D341Med (cell line): ENCODE measurements at places on chromosomes 3 and 15.

GRCh38 chr3:28949580-28949979, 331.3 kb upstream of the RBMS3 start:
- no peak for DNase-seq

GRCh38 chr3:171266740-171267073, 193.5 kb downstream of the TNIK start:
- DNase-seq, result no peak

DNA sequence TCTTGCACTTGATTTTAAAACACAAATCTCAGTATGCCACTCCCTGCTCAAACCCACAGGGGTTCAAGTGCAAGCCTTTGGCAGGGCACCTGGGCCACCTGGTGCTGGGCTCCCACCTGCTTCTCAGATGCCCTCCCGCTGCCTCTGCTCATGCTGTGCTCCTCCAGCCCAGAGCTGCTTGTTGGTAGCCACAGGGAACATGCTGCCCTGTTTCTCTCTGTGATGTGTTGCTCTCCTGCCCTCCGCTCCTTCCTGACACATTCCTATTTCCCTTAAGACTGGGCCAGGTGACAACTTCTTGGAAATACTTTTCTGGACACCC, 27.1 kb upstream of the KY start:
- no peak for DNase-seq

DNA sequence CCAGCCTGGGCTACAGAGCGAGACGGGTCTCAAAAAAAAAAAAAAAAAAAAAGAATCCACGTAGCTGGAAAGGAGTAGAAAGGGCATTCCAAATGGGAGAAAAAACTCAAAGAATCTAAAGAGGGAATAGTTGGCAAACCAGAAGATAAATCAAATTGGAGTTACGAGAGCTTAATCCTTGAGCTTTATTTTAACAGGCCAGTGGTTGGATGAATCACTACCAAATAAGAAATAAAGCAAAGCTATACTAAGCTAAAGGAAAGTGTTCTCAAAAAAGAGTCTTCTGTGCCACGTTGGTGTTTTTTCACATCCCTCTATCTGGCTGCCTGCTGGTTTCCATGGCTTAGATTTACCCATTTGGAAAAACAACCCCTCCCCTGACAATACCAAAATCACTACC, 14.0 kb downstream of the VGLL4 start:
- no peak for DNase-seq

GRCh38 chr3:139131951-139132350, 87.3 kb upstream of the PRR23C start:
- DNase-seq, result no peak

- DNase-seq, result no peak
Measured at GRCh38 chr15:66631616-66632263, 65.9 kb upstream of the LCTL start.

- no peak for DNase-seq
Measured at GRCh38 chr3:69811452-69812401, 72.5 kb downstream of the MITF start.

DNA sequence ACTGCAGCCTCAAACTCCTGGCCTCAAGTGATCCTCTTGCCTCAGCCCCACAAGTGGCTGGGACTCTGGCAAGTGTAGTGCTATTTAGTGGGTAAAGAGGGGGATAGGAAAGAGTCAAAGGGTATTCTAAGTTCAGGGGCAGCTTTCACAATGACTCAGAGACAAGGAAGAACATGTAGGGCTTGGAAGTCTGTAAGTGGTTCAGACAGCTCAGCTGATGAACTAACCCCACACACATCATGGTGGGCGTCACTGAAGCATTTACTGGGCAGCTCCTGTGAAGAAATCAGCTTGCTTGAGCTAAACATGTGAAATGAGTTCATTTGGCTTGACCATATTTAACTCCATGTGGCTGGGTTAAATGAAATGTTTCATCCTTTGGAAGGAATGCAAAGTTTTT, 34.6 kb upstream of the THSD4 start:
- no peak for DNase-seq

GRCh38 chr3:30502742-30503073, 103.7 kb upstream of the TGFBR2 start:
- no peak for DNase-seq

- DNase-seq, result no peak
Measured at GRCh38 chr3:148307443-148307843, 390.3 kb upstream of the AGTR1 start.

GRCh38 chr3:175179055-175179454, 319.9 kb downstream of the NAALADL2 start:
- no peak for DNase-seq

DNA sequence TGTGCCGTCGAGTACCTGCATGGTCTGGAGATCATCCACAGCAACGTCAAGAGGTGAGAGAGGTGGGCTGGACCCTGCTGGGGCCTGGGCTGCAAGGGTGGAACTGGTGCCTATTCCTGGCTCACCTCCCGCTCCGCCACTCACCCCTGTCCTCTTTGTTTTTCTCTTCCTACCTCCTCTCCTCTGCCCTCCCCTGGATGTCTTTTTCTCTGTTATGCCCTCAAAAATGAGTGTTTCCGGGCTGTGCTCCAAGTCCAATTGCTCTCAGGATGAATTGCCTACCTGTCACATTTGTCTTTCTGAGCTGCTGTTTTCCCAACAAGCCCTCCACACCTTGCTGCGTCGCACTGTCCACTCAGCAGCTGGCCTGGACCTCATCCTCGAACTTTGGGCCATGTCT, 28.5 kb upstream of the TATDN2 start:
- DNase-seq, result no peak

GRCh38 chr3:156554515-156554841, 439 bp downstream of the SSR3 start:
- no peak for DNase-seq

- no peak for DNase-seq
Measured at GRCh38 chr3:85170646-85171045, 211.9 kb downstream of the CADM2 start.

- no peak for DNase-seq
Measured at GRCh38 chr15:27028858-27029477, 58.0 kb downstream of the GABRG3 start.

DNA sequence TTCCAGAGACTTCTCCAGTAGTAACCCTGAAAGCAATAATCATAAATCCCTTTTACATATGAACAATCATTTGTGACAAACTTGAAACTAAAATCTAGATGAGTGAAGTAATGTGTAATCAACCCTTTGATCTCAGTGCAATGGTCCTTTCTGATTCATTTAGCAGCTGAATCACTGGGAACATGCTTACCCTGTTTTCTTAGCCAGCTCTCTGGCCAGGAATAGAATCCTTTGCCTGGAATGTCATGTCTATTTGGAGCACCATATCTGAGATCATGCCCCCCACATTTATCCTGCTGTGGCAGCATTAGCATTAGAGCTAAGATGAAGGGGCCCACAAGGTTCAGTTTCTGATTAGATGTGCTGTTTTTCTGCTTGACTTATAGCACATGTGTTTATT, 309.8 kb downstream of the OXSM start:
- DNase-seq, result no peak

- no peak for DNase-seq
Measured at GRCh38 chr15:91104111-91104510, 4.1 kb downstream of the SV2B start.

- no peak for DNase-seq
Measured at GRCh38 chr3:46926871-46927717, 49.5 kb downstream of the CCDC12 start.

DNA sequence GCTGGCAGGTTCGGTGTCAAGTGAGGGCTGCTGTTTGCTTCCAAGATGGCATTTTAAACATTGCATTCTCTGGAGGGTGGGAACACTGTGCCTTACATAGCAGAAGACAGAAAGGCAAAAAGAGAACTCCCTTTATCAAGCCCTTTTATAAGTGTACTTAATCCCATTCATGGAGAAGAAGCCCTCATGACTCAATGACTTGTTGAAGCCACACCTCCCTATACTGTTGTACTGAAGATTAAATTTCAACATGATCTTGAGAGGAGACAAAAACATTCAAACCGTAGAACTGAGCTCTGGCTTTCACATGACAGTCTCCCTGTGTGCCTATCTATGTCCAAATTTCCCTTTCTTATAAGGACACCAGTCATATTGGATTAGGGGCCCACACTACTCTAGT, 443.4 kb upstream of the CDIN1 start:
- DNase-seq, result no peak

DNA sequence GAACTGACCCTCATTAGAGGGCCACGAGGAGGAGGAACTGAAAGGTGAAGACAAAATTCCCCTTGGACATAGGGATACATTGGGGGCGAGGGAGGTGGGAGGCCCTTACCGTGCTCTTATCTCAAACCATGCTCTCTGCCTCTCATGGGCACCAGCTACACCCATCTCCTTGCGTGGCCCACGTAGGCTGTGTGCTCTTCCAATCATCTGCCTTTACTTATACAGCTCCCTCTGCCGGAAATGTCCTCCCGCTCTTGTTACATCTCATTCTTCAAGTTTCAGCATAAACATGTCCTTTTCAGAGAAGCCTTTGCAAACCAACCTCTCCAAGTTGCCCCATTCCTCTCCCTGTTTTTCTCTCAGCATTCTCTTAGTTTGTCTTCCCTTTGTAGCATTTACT, 307.8 kb upstream of the PROK2 start:
- DNase-seq, result no peak

GRCh38 chr3:3798631-3799113, 559 bp upstream of the LRRN1 start:
- peak; percentile 60 for DNase-seq

DNA sequence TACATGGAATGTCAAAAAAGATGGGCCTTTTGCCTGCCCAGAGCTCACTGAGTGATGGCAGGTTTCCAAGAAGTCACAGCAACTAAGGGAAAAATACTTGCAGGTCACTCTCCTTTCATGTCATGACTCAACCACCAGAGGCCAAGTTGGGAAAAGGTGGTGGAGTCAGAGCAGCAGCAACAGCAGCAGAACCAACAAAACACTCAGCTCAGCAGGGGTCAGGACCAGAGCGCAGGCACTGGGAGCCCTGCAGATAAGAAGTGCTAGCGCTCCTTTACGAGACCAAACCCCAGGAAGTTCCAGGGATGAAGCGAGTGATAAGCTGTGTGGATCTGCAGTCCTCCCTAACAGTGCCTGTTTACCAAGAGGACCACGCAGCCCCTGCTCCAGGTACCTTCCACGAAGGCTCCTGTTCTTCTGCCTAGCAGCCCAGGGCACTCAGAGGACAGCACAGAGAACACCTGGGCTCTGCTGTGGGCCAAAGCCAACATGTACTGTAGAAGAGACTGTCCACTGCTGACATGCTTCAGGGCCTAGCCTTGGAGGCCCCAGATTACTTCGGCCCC, 26.0 kb downstream of the POC1A start:
- DNase-seq, result no peak

- no peak for DNase-seq
Measured at GRCh38 chr3:8607234-8608040, 37.2 kb downstream of the SSUH2 start.

DNA sequence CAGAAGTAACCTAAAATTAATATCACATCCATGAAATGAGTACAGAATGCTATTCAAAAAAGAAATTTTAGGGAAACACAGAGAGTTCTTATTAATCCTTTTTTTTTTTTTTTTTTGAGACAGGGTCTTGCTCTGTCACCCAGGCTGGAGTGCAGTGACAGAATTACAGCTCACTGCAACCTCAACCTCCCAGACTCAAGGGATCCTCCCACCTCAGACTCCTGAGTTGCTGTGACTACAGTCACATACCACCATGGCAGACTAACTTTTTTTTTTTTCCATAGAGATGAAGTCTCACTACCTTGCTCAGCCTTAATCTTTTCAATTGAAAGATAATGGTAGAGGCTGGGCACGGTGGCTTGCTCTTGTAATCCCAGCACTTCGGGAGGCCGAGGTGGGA, 6.3 kb upstream of the CRTC3 start:
- DNase-seq, result no peak

- DNase-seq, result no peak
Measured at GRCh38 chr15:69999392-70000085, 98.2 kb downstream of the TLE3 start.

- DNase-seq, result no peak
Measured at GRCh38 chr3:102661707-102662497, 227.1 kb downstream of the ZPLD1 start.

DNA sequence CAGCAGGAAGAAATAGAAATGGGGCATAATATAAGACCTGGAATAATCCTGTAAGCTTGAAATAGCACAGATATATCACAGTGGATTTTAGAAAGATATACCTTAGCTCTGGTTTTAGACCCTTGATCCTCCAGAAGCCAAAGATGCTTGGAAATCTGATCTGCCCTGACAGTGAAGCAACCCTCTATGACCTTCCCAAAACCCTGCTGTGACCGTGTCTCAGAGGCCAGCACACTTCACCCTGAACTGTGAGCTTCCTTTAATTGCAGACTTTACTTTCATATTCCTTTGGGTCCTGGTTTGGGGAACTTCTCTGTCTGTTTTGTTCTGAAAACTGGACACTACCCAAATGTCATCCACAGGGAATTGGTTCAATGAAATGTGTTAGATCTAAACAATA, 13.0 kb downstream of the MECOM start:
- no peak for DNase-seq

DNA sequence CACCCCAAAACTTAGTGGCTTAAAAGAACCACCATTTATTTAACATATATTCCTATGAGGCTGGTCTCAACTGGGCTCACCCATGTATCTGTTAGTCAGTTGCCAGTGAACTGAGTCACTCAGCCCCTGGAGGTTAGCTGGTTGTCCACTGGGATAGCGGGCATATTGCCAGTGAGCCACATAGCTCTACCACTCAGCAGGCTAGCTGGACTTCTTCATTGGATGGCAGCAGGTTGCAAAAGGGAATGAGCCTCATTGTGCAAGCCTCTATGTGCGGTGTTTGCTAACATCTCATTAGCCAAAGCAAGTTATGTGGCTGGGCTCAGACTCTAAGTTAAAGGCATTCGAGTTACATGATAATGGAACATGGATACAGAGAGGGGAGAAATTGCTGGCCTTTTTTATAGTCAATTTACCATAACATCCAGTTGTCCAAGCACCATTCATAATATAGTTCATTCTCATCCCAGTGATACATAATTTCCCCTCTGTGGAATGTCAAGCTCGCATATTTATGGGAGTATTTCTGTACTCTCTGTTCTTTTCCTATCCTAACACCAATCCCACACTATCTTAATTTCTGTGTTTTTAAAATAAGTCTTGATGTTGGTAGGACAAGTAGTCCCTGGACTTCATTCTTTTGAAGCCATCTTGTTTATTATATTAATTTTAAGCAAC, 8.7 kb downstream of the BTD start:
- no peak for DNase-seq
